ENCODE measurements at places on chromosomes 7 and 10.
A peak's percentile ranks its signal among the peaks of the same experiment; 100 is the strongest.

- no peak for DNase-seq
Measured at GRCh38 chr10:44865289-44865671, 45.9 kb upstream of the TMEM72 start.

GRCh38 chr7:156167417-156167807 is 355.1 kb upstream of the SHH start:
- no peak for DNase-seq

- no peak for DNase-seq
Measured at GRCh38 chr10:78336402-78336791, 302.7 kb downstream of the RPS24 start.

DNA sequence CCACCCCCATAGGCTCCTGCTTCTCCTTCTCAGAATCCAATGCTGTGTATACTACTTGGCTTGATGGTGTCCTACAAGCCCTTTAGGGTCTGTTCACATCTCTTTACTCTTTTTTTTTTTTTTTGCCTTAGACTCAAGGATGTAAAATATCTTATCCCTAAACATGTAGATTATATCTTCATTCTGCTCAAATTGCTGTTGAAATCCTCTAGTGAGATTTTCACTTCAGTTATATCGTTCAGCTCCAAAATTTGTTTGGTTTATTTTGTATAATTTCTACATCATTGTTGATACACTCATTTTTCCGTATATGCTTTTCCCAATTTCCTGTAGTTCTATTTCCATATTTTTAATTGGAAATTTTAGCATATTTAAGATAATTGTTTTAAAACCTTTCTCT is 1.8 kb upstream of the AKR1C3 start:
- DNase-seq: no peak

DNA sequence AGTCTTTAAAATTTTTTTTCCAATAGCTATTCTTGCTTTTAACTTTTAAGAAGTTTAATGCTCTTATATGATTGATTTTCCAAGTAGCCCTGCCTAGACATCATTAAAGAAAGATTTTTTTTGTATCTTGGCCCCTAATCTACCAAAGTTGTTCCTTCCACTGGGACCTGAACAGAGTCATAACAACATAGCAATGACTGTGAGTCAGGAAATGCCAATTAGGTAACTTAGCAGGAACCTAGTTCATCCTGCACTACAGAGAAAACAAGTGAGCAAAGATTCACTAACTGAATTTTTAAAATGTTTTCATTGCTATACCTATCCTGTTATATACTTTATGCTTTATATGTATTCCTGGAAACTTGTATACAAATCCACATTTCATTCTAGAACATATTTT is 284.7 kb downstream of the BICC1 start:
- DNase-seq: no peak

- DNase-seq: no peak
Measured at GRCh38 chr10:44863344-44864047, 47.6 kb upstream of the TMEM72 start.

DNA sequence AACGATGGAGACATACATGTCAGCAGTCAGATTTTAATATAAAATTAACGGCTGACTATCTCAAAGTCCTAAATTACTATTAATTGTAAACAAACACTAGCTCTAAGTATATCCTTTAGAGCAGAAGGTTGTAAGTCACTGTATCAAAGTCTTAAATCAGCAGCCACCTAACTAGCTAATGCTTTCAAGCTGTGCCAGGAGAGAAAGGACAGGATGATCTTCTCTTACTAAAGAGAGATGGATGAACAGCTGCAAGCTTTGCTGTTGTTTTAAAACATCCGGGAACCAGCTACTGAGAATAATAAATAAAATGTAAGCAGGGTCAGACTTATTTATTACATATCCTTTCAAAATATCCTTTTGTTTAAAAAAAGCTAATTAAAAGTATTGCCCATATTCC is 24.0 kb upstream of the ABLIM1 start:
- no peak for DNase-seq

DNA sequence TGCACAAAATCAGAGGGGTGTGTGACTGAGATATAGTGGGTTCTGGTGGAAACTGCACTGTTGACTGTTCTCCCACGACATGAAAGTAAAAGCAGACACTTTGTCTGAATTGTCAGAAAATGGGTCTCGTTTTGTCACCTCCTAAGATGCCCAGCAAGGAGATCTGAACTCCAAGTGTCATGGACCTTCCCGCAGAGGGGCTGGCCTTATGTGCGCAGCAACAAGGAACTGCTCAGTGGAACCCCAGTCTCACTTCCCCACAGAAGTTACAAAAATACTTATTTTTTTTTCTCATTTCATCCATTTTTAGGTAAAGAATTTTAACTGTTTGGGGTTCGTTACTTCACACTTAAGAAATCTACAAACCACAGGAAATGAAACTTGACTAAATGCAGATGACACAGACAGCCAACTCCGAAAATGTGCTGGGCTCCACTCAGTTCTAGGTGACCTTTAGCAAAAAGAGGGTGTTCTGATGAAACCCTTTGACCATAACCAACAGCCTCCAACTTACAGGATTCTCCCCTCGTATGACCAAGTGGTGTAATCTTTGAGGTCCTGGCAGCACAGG is 115.0 kb downstream of the FAM107B start:
- peak; percentile 27 for DNase-seq

GRCh38 chr10:19014034-19014433 is 34.6 kb upstream of the MALRD1 start:
- DNase-seq: no peak

DNA sequence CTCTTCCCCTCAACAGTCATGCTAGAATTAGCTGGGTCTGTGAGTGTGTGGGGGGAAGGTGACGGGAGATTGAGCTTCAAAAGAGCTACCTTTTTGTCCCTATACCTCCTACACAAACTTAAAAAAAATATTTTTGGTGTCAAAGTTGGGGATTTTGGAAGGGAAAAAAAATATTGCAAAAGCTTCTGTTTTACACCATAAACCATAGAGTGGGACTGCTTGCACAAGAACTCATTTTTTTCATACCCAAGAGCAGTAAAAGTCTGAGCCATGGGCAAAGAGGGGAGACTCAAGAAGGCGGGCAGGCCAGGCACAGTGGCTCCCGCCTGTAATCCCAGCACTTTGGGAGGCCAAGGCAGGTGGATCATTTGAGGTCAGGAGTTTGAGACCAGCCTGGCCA is 9.4 kb upstream of the ZDHHC4 start:
- no peak for DNase-seq

GRCh38 chr10:36531621-36532020 is 593.8 kb upstream of the ANKRD30A start:
- no peak for DNase-seq

DNA sequence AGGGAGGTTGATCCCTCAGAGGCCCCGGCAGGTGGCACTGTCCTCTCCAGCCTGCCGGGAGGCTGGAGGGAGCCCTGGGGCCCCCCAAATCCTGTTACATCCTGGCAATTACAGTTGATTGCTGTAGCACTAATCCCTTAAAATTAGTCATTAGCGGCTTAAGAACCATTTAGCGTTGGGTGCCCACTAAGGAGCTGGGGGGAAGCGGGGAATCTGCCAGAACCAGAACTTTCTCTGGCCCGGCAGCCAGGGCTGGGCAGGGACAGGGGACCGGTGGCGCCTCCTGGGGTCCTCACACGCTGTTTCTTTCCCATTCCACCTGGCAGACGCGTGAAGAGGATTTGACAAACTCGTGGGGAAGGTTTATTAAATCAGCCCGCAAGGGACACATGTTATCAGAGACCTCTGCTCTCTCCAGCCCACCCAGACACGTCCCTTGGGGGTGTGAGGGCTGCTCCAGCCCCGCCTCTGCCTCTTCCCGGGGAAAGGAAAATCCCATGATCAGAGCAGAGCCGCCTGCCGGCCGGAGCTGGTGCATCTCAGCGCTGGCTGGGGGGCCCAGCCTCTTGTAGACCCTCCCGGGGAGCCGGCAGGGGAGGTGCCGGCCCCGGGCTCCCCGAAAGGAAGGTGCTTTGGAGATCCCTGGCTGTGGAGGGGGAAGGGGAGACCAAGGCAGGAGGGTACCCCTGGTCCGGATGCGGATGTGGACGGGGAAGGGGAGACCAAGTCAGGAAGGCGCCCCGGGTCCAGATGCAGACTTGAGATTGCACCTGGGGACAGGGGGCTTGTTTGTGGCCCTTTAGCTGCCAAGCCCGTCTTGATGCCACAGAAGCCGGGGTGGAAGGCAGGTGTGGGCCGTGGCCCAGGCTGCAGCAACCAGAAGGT is 142.7 kb downstream of the ELFN1 start:
- no peak for DNase-seq

DNA sequence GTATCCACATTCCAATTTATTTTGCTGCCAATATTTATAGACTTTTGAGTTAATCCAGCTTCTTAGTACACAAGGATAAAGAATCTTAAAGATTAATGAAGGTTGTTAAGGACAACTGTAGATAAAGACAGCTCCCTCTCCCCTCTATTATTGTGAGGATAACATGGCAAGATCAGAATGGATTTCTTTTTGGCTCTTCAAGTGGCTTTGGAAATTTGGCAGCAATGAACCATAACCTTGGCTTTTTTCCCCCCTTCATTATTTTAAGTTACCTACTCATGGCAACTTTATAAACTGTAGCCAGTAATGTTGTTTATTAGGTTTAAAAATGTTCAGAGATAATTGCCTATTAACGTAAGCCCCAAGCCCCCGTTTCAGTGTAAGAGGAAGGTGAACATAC is 131.1 kb upstream of the SLC26A5 start:
- DNase-seq: no peak

- DNase-seq: no peak
Measured at GRCh38 chr10:49579621-49580020, 30.5 kb upstream of the SLC18A3 start.

DNA sequence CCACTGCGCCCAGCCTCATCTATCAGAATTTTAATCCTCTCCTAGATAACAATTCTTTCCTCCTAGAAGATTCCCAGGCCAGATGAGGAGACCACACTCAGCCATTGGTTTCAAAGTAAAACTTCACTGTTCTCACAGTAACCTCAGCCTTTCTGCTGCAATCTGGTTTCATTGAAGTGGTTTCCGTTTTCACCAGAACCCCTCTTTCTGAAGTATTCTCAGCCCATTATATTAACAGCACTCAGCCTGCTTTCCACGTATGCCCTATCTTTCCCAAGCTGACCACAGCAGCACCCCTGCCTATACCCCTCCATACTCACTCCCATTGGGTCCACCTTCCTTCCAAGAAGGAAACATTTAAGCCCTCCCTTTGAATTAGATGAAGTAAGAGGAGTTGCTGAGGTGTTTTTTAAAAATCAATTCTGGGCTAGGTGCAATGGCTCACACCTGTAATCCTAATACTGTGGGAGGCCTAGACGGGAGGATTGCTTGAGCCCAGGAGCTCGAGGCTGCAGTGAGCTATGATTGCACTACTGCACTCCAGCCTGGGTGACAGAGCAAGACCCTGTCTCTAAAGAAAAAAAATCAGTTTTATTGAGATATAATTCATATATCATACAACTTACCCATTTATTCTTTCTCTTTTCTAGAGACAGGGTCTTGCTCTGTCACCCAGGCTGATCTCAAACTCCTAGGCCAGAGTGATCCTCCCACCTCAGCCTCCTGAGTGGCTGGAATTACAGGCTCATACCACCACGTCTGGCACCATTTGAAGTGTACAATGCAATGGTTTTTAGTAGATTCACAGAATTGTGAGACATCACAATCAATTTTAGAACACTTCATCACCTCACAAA is 11.3 kb downstream of the PLAU start:
- DNase-seq: no peak

- DNase-seq: no peak
Measured at GRCh38 chr7:105890290-105890997, 14.0 kb upstream of the ATXN7L1 start.

GRCh38 chr10:62333135-62333889 is 40.9 kb upstream of the ZNF365 start:
- DNase-seq: no peak

DNA sequence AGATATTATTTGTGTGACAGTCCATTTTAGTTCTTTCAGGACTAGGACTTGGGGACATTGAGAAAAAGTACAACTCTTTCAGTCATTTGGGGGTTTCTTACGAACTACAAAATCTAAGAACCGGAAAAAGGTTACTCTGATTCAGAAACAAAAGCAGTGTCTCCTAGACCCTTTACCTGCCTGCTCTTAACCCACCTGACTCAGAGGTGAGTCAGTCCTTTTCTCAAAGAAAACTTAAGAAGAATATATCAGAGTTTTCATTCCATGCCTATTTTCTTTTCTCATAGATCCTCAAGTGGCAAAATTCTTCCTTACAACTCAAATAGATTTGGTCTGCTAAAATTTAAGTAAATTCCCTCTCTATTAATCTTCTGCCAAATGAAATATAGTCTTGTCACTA is 114.9 kb upstream of the PTN start:
- DNase-seq: no peak

GRCh38 chr7:12322284-12322902 is 81.3 kb downstream of the VWDE start:
- DNase-seq: no peak

- no peak for DNase-seq
Measured at GRCh38 chr10:79385804-79386531, 38.7 kb downstream of the PPIF start.

GRCh38 chr10:85138046-85138445 is 809.7 kb downstream of the CCSER2 start:
- DNase-seq: no peak

DNA sequence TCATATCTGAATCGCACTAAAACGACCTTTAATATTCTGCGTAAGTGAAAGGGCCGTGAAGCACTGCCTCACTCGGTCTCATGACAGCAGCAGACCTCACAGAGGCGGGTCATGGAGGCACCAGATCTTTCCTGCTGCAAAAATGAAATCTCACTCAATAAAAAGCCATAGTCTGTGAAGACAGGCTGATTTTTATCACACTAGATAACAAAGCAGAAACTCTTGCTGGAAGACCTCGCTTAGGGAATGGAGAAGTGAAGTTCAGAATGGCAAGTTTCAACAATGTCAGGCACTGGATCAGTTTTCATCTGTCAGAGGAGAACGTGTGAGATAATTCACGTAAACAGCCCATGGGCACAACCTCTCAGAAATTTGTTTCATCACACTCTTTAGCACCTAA is 8.0 kb downstream of the SEPHS1 start:
- no peak for DNase-seq

- no peak for DNase-seq
Measured at GRCh38 chr10:108653531-108653930, 1269.8 kb downstream of the XPNPEP1 start.

- DNase-seq: peak; percentile 77
Measured at GRCh38 chr10:119502209-119502608, 40.3 kb downstream of the RGS10 start.

DNA sequence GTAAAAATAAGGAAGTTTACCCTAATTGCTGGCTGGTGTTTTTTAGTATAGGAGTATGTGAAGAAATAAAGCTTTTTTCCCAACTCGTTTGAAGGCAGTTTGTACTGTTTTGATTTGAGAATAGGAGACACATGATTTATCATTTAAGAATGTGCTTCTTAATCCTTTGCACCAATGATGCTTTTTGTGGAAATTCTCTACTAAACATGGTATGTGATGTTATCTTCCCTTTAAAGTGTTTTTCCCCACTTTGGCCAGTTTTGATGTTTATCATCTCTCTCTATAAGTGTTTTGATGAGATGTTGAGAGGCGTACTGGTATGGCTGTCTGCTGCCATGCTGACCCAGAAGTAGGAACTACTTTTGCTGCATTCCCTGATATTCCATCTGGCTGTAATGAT is 85.1 kb downstream of the SUGCT start:
- no peak for DNase-seq
